Cerebellum (tissue), 4 donors: ENCODE measurements at places on chromosomes 13 and 19. TPM values are rescaled to one million over a fixed set of nuclear protein-coding genes. Genes with fewer than 3 reads are reported as not detected.

The LRG1 gene
- total RNA-seq = 1.2 TPM

The ZNF576 gene
- total RNA-seq = 7.1 TPM

- no peak for DNase-seq
Observed at GRCh38 chr19:47587295-47587694, 14.3 kb upstream of the ZNF541 start.

The IL4I1 gene
- 0.64 TPM for total RNA-seq

DNA sequence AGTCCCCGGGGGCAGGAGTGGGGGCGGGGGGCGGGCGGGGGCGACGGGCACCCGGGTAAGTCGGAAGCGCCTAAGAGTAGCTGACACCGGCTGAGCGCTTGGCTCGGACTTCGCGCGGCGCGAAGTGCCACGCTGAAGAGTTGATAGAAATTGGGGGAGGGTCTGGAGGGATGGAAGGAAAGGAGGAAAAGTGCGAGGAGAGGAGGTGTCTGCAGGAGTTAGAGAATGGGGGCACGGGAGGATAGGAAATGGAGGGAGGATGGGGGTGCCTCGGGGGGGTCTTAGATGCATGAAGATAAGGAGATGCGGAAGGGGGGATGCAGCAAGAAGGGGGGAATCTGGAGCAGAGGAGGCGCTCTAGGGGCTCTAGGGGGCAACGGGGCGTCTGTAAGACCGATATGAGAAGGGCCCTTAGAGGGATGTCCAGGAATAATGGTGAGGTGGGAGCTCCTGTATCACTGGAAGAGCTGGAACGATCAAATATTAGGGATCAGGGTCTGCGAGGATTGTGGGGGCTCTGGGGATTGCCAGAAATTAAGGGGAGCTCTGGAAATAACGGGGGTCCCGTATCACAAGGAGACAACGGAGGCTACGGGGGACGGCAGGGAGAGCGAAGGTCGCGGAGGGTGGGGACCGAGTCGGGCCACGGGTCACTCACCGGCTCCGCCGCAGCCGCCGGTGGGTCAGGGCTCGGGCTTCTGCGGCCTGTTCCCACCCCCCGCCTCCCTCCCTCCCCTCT lies at the start of gene MYPOP:
MYPOP (minus strand) TSS at position 702 of the 739 bp plus-strand sequence. CDS start 840 bp downstream, outside the sequence.
- DNase-seq = no peak

The SMIM17 gene
- 34.5 TPM for total RNA-seq

- DNase-seq = no peak
Observed at GRCh38 chr13:26677156-26677555, 83.4 kb downstream of the GPR12 start.

The DBP gene
- total RNA-seq = 3.2 TPM

- DNase-seq = peak; percentile 56
Observed at GRCh38 chr19:6632002-6632621, 37.8 kb downstream of the TNFSF14 start.

DNA sequence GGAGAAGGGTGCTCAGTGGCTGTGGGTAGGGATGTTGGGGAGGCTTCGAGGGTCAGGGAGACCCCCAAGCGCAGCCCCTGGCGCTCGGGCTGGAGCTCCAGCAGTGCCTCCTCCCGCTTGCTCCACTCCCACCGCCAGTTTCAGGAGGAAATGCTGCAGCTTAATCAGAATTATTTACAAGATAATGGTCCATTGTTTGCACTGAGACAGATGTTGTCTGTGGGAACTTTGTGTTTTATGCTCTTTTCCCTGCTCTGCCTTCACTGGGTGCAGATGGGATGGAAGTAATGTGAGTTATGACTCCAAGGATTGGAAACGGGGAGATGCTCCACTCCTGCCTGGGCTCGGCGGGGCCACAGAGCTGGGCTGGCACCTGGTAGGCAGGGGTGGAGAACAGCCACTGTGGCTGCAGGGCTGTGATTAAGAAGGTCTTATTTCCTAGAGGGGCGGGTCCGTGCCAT lies 192.4 kb downstream of the ZNF536 start:
- no peak for DNase-seq

The ZNF296 gene
- 0.45 TPM for total RNA-seq

GRCh38 chr19:33171916-33172359 lies 22.2 kb upstream of the LRP3 start:
- no peak for DNase-seq

DNA sequence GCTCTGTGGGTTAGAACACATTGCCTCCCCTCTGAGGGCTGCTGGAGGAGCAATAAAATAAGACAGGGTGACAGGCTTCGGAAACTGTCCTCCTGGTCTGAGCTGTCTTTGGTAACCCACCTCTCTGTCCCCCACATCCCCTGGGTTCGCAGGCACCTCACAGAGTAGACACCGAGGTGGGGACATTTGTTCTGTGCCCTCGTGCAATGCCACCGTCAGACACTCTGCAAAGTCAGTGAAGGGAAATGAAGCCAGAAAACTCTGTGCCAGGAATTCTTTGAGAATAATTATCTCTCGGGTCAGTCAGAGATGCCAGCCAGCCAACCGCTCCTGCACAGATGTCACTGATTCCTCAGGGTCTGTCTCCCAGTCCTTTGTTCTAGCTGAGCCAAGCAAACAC lies 493.6 kb downstream of the FOXO1 start:
- DNase-seq = no peak

The PEAK3 gene
- not detected for total RNA-seq

DNA sequence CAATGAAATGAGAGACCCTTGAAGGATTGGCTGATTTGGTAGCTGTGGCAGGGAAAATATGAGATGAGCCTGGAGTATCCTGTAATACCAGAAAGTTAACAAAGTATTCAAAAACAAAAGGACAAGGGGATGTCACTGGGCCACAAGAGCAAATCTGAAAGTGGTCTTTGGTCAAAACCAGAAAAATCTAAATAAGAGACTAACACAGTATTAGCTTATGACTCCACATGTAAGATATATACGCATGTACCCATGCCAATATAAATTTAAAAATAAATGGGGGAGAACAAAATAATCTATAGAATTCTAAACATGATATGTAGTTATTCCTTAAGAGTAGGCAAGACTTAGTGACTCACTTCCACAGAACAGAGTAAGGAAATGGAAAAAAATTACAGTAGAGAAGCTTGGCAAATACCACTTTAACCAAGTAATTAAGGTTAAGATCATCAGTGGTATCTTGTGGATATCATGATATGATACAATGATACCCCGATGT lies 16.9 kb downstream of the KLF12 start:
- no peak for DNase-seq

The ZNF222 gene
- 8.0 TPM for total RNA-seq

- no peak for DNase-seq
Observed at GRCh38 chr19:33461256-33462111, 60.1 kb downstream of the PEPD start.

The ARHGEF18 gene
- total RNA-seq = 19.6 TPM

GRCh38 chr19:2126879-2127518 lies 24.4 kb downstream of the AP3D1 start:
- DNase-seq = no peak

- DNase-seq = no peak
Observed at GRCh38 chr19:40616941-40617340, 15.8 kb downstream of the LTBP4 start.

DNA sequence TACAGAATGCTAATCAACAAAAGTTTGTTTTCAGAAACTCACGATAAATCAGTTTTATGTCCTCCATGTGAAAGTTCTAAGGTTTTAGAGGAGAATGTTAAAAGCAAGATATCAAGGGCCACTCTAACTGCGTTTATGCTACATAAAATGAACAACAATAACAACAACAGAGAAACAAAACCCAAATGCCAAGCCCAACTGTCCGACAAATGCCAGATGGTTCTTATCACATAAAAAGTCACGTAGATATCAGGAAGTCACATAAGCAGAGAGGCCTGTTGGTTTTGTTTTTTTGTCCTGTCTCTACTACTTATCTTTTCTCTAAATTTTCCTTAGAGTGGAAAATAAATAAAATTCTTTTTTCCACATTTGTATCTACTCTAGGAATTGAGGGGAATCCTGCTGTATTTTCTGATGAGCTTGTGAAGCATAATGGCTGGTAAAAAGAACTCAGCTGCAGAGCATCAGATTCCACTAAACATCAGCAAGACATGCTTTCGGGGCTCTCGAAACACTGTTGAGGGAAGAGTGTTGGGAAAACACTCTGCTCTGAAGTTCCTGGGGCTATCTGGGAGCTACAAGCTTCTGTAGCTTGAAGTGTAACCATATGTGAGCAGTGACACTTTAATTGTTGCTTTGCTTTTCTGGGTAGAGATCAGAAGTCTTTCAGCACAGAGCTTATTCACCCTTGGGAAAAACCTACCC lies 110.1 kb downstream of the SLAIN1 start:
- no peak for DNase-seq

The ZNF878 gene
- total RNA-seq = 0.36 TPM

GRCh38 chr13:78383071-78383484 lies 220.3 kb downstream of the POU4F1 start:
- DNase-seq = peak; percentile 26

GRCh38 chr13:32409001-32409313 lies 19.0 kb downstream of the N4BP2L1 start:
- no peak for DNase-seq

The NXNL1 gene
- total RNA-seq = not detected

DNA sequence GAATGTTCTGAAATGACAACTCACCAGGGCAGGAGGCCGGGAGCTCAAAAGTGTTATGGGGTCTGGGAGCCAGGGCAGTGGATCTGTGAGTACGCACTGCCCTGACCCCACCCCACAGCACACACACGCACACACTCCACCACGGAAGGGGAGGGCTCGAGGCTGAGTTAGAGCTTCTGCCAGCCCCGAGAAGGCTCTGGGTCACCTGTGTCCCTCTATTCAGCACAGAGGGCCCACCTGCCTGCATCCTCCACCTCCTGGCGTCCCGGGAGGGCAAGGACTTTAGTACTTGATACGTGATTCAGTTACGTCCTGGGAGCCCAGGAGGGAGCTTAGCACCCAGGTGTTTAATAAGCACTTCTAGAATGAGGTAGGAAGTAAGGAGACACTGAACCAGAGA lies 190.0 kb upstream of the GPR12 start:
- no peak for DNase-seq

The ABCC4 gene
- 8.3 TPM for total RNA-seq

- DNase-seq = peak; percentile 69
Observed at GRCh38 chr19:42066075-42066754, 3.8 kb downstream of the GRIK5 start.

- DNase-seq = no peak
Observed at GRCh38 chr19:676007-676338, 219 bp upstream of the FSTL3 start.

The SMAD9 gene
- 20.0 TPM for total RNA-seq

- DNase-seq = no peak
Observed at GRCh38 chr13:60663788-60664187, 266.8 kb downstream of the TDRD3 start.

- peak; percentile 88 for DNase-seq
Observed at GRCh38 chr19:11293433-11294389, 2.2 kb upstream of the TSPAN16 start.
